ENCODE measurements at places on chromosomes 7 and 10. TPM values are rescaled to one million over a fixed set of nuclear protein-coding genes. Genes with fewer than 3 reads are reported as not detected.

Gene TMEM184A
- 0.36 TPM for total RNA-seq

Gene NAT16
- not detected for total RNA-seq

DNA sequence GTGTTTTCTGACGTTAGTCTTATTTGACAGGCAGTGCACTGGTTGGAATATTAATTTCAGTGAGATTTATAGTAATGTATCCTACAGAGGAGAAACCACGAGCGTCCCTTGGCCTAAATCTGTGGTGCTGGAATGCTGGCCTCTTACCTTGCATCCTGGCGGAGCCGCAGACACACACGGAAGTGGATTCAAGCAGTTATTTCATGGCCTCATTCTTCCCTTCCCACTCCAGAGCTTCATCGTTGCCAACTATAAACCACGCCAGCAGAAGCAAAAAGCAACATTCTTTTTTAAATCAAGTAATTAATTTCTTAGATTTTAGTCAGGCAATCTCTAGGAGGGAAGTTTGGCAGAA is 13.1 kb downstream of the WIPI2 start:
- peaks cover 65% of the 10 kb centered on the region for H3K36me3 ChIP-seq
- no peak overlapping the region for H3K27ac ChIP-seq
- H3K4me3 ChIP-seq: no peak overlapping the region
- H3K27me3 ChIP-seq: no peaks in the 10 kb centered on the region
- no peak for DNase-seq
- H3K4me1 ChIP-seq: peaks cover 42% of the 10 kb centered on the region

DNA sequence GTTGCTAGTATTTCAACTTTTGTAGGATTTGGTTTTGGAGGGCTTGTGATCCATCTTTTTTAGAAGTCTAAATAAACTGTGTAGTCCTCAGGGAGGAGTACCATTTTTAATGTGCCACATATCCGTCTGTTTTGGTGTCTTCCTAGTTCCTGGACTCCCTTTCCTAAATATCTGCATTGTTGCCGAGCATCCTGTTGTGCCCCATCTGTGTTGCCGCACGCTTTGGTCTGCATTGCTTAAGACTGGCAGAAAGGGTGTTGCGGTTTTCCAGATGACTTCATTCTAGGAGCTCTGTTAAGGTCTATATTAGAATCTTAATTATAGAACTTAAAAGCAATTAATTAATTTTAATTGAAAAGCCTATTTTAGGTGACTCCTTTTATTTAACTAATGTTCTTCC is 49.4 kb downstream of the RBM33 start:
- H3K4me1 ChIP-seq: peaks cover 49% of the 10 kb centered on the region
- no peaks in the 10 kb centered on the region for H3K36me3 ChIP-seq
- H3K4me3 ChIP-seq: no peak overlapping the region
- H3K27ac ChIP-seq: no peak overlapping the region

DNA sequence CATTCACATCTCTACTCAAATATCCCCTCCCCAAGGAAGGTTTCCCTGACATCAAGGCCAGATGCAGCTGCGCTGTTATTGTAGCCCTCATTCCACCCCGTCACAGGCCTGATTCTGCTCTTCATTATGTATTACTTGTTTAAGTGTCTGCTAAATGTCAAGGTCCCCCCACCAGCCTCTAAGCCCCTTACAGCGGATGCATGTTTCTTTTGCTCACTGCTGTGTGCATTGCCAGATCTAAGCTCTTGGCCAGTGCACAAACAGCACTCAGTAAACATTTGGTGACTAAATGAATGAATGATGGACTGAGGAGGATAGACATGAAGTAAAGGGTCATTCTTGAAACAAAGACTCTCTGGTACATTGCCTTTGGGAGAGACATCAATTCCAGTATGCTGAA is 90.6 kb downstream of the NEBL start:
- no peaks in the 10 kb centered on the region for H3K27me3 ChIP-seq
- no peak overlapping the region for H3K27ac ChIP-seq
- peaks cover 64% of the 10 kb centered on the region for H3K36me3 ChIP-seq
- DNase-seq: no peak
- no peak overlapping the region for H3K4me3 ChIP-seq
- peaks cover 33% of the 10 kb centered on the region for H3K4me1 ChIP-seq

DNA sequence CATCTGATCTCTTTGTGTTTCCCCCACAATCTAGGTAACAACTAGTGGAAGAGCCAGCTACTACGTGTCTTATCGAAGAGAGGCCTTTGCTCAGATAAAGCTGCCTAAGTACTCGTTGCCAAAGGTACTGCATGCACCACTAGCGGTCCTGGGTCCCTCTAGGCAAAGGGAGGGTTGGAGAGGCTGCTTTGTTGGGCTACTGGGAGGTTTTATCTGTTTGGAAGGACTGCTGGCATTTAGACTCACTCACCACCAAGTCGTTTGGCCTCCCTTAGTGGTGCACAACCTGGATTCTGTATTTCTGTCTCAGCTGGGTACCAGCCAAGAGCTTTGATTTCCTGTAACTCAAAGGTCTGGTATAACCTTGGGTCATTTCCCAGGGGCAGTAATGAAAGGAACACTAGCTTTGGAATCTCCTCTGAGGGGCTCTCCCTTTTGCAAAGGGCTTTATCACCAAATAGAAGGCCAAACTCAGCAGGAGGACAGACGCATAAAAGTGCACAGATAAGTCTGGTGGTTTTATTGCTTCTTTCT is 498.3 kb downstream of the SORCS3 start:
- peak overlapping the region; percentile 68 for H3K27ac ChIP-seq
- peak; percentile 18 for DNase-seq
- no peaks in the 10 kb centered on the region for H3K4me1 ChIP-seq
- no peaks in the 10 kb centered on the region for H3K36me3 ChIP-seq

Measured in left ventricle myocardium inferior (tissue), 1 donor.